ENCODE measurements at places on chromosomes 11 and 22.
A peak's percentile ranks its signal among the peaks of the same experiment; 100 is the strongest.

- no peak for DNase-seq
These were observed 145.4 kb downstream of the OPCML start for GRCh38 chr11:133386852-133387251.

- DNase-seq: no peak
These were observed 10.4 kb upstream of the TMPRSS6 start for GRCh38 chr22:37119872-37120271.

- no peak for DNase-seq
These were observed 19.6 kb downstream of the CHID1 start for GRCh38 chr11:890794-891540.

DNA sequence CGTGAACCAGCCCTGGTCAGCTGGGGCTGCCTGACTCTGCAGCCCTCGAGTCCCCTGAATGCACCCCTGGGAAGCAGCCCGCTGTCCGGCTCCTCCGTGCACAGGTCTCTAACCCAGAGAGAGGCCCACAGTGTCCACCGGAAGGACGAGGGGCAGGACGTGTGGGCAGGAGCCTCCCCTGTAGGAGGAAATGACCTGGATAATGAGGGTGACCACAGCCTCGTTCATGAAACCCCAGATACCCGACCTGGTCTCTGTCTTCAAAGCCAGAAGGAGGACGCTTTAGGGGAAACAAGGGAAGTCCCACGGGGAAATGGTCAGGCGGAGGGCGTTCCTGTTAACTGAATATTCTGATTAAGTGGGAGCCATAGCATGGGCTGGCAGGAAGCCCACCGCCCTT is 23.3 kb downstream of the LIF start:
- no peak for DNase-seq

GRCh38 chr11:67006029-67006884 is 16.7 kb upstream of the SYT12 start:
- no peak for DNase-seq

DNA sequence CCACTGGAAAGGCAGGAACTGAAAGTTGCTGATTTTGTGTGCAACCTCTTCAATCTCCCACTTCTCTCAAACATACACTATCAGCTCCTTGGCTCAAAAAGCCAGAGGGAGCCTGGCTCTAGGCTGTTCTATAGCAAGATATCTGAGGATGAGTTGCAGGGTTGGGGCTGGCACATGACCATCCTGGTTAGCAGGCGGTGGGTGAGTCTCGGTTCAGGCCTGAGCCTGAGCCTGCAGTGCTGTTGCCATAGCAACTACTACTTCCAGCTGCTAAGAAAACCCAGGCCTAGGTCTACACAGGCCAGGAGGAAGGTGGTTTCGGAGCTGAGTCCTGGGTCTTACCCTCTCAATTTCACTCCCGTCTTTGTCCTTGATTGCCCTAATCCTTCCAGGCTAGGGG is 39.0 kb downstream of the CWC15 start:
- peak; percentile 57 for DNase-seq

GRCh38 chr11:42422090-42422489 is 889.7 kb upstream of the API5 start:
- DNase-seq: no peak

GRCh38 chr11:108994887-108995286 is 330.0 kb downstream of the DDX10 start:
- no peak for DNase-seq

- DNase-seq: no peak
These were observed 4.8 kb downstream of the ADAMTS8 start for GRCh38 chr11:130423541-130424142.

- DNase-seq: no peak
These were observed 62.5 kb downstream of the KCNQ1 start for GRCh38 chr11:2507212-2507901.

DNA sequence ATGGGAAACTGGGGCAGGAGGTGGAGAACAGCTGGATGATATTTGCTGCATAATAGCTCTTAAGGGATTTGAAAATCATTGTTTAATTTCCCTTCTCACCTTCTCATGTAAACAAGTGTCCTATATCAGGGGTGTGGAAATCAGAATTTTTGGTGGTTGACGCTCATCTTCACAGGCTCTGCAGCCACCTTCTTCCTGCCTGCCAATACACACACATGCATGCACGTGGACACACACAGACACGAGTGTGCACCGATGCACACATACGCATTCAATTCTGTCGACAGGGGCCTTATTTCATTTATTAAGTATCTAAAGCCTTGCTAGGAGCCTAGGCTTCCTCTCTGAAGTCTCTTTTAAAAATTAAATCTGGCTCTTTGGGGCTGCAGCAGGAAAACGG is 349.4 kb upstream of the NCAM1 start:
- no peak for DNase-seq

DNA sequence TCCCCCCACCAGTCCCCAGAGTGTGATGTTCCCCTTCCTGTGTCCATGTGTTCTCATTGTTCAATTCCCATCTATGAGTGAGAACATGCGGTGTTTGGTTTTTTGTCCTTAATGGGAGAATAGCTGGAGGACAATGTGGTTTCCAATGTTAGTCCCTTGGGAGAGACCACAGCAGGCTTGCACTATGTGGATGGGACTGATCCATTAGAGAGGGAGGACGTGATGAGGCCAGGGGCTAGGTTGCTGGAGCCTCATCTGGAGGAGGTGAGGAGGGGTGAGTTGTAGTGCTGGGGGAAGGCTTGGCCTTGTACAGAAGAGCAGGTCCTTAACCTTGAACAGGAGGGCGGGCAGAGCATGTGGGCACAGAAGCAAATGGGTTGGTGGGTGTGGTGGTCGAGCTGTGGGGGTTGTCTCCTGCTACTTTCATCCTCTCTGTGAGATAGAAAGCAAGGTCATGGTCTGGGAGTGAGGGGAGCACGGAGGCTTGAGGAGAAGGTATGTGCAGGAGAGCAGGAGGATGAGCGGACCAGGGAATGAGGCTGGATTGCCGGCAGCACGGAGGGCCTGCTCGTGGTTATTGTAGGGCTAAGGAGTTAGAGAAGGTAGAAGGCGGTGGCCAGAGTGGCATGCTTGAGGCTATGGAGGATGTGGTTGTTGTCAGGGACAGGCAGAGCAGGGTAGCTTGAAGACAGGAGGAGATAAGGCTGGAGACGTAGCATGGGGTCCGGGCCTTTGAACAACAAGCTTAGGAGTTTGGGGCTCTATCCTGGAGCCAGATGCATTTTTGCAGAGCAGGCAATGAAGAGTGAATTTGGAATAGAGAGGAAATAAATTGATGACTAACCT is 11.2 kb upstream of the SREBF2 start:
- DNase-seq: no peak

DNA sequence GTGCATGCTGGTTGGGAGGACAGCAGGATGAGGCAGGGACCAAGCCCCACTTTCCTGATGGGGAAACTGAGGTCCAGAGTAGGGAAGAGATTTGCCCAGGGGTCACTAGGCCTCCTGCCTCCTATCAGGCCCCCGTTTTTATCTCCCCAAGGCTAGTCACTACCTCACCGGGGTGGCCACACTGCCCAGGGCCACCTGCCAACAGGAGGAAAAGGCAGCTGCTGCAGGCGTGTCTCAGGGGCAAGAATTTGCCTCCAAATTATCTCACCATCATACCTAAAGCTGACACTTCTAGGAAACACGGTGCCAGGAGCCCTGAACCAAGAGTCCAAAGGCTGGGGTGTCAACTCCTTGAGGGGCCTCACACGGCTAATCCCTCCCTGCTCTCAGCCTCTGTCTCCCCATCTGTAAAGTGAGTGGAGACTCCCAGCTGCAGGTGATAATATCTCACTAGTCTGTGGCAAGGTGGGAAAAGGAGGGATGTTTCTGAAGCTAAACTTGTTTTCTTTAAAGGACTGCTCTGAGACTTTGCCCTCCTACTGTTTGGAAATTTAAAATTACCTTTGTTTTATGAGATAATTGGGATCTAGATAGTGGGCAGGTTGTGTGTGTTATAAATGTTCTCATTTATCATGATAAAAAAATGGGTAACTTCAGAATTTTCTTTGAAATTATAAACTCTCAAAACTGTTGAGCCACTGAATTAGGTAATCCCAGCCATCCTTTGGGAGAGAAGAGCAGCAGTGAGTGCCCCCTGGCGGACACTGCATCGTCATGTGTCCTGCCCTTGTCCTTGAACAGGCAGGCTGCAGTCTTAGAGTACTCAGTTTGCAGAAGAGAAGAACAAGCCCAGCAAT is 60.0 kb downstream of the MYO7A start:
- DNase-seq: peak; percentile 31

- DNase-seq: no peak
These were observed 77.4 kb upstream of the WNT7B start for GRCh38 chr22:46054091-46055073.

DNA sequence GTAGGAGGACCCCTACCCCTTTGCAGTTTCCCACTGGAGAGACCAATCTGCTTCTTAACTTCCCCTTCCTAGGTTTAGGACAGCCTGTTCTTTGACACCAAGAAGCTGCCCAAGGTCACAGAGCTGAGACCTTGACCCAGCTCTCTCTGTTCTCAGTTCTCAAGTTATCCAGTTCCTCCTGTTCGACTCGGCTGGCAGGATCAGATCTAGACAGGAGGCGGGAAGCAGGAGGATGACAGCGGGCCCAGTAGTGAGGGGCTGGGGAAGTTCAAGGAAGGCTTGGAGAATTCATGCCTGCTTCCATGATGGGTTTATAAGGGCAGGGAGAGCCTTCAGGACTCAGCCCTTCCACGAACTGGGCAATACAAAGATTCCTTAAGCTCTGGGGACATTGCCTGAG is 210.6 kb downstream of the DSCAML1 start:
- DNase-seq: no peak

DNA sequence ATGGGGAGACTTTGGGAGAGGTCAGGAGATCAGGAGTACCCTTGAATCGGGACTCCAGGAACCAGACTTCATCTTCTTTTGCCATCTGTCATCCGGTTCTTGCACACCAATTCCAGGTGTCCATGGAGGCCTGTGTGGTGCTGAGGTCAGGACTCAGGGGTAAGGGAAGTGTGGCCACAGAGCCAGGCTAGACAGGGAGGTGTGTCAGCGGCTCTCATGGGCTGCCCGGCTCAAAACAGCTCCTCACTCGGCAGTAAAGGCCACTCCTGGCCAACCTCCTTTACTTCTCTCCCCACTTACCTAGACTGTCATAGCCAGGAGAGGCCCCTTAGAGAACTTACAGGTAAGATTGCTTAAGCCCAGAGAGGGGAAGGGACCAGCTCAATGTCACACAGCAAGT is 75.7 kb upstream of the NECTIN1 start:
- no peak for DNase-seq

GRCh38 chr22:23419931-23420330 is 160.2 kb downstream of the IGLL1 start:
- no peak for DNase-seq

- no peak for DNase-seq
These were observed 61.0 kb upstream of the FGF3 start for GRCh38 chr11:69880041-69880825.

DNA sequence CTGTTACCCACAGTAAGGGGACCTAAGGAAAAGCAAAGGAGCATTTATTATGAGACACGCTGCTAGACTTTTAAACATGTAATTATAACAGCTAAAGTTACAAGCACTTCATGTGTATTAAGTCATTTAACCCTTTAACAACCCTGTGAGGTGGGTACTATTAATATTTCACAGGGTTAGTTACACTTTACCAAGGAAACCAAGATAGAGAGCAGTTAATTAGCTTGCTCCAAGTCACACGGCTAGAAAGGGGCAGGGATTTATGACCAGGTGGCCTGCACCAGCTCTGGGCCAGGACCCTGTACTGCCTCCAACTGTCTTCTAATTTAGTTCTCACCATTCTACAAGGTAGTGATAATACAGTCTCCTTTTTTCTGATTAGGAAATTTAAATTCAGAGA is 74.9 kb downstream of the RPL27A start:
- DNase-seq: no peak

GRCh38 chr11:129167315-129167714 is 24.8 kb downstream of the ARHGAP32 start:
- DNase-seq: no peak

DNA sequence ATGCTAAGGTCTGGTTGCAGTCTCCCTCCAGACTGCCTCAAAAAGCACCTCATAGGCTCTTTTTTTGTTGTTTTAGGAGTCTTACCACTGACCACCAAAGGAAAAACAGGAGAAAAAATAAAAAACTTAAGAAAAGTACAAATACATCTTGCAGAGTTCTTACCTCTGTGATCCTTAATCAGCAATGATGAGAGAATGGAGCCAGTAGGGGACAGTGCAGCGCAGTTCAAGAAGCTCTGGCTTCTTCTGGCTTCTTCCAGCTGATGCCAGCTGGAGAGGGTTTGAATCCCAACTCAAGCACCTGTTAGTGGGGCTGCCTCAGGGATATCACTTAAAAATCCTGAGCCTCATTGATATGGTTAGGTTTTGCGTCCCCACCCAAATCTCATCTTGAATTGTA is 223.3 kb upstream of the ISX start:
- no peak for DNase-seq

DNA sequence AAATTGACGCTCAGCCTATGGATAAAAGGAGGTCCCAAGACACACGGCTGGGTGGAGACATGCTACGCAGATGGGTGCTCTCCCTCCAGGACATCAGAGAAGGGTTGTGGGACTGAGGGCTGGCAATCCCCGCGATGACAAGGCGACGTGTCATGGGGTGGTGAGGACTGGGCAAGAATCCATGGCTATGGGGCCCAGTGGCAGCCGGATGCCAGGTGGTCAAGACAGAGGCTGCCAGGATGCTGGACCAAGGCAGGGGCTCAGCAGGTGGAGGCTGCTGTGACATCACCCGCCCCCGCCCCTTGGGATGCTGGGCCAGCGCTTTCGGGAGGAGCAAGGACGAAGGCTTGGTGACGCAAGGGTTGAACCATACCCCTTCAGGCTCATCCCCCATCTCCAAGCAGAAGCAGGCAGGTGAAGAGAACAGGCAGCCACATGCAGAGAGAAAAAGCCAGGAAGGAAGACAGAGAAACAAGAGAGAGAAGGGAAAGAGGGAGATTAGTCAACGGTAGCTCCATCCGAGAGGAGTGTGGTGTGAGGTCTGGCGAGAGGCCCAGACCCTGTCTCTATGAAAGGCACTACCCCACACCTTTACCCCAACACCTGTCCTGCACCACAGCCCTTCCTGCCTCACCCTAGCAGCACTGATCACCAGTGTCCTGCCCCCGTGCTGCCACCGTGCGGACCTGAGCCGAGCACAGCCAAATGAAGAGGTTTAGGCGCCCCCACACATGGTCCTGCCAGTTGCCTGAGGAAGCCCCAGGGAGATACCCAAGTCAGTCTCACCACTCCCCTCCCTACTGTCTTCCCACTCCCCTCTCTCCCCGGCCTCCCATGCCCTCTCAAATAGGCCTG is 24.1 kb upstream of the RASL10A start:
- no peak for DNase-seq

- no peak for DNase-seq
These were observed 67.6 kb downstream of the BLID start for GRCh38 chr11:122048401-122048800.

GRCh38 chr11:126597041-126597440 is 241.6 kb downstream of the ST3GAL4 start:
- DNase-seq: no peak
